ENCODE measurements at places on chromosomes 6 and 20.
A peak's percentile ranks its signal among the peaks of the same experiment; 100 is the strongest.

- DNase-seq = peak; percentile 97
Measured at GRCh38 chr6:158868890-158869825, 50.0 kb upstream of the EZR start.

GRCh38 chr6:2171728-2172127 lies 73.7 kb downstream of the GMDS start:
- no peak for DNase-seq

GRCh38 chr6:104459543-104459942 lies 400.2 kb downstream of the HACE1 start:
- no peak for DNase-seq

DNA sequence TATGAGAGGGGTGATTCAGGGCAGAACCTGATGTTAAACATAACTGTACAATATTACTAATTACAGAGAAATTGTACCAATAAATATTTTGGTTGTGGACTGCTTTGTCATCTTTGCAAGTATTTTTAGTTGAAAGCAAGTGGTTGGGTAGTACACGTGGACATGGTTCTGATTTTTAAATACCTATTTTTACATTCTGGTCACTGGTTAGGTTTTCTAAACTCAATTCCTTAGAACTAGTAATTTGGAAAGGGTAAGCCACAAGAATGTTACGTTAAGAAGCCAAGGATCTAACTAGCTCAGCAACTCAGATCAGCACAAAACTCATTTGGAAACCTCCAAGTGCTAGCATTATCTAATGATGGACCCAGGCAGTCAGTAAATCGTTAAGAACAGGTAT lies 2.7 kb downstream of the EPB41L2 start:
- DNase-seq = no peak

GRCh38 chr20:43838703-43839060 lies 76.0 kb upstream of the TOX2 start:
- no peak for DNase-seq

GRCh38 chr20:41110930-41111577 lies 26.3 kb upstream of the PLCG1 start:
- DNase-seq = no peak

GRCh38 chr6:130129762-130130246 lies 92.9 kb downstream of the SAMD3 start:
- no peak for DNase-seq

GRCh38 chr6:16822529-16822928 lies 61.3 kb upstream of the ATXN1 start:
- no peak for DNase-seq

- DNase-seq = no peak
Measured at GRCh38 chr6:68328156-68328555, 306.9 kb upstream of the ADGRB3 start.

- DNase-seq = no peak
Measured at GRCh38 chr6:168179702-168180382, 100.8 kb upstream of the FRMD1 start.

DNA sequence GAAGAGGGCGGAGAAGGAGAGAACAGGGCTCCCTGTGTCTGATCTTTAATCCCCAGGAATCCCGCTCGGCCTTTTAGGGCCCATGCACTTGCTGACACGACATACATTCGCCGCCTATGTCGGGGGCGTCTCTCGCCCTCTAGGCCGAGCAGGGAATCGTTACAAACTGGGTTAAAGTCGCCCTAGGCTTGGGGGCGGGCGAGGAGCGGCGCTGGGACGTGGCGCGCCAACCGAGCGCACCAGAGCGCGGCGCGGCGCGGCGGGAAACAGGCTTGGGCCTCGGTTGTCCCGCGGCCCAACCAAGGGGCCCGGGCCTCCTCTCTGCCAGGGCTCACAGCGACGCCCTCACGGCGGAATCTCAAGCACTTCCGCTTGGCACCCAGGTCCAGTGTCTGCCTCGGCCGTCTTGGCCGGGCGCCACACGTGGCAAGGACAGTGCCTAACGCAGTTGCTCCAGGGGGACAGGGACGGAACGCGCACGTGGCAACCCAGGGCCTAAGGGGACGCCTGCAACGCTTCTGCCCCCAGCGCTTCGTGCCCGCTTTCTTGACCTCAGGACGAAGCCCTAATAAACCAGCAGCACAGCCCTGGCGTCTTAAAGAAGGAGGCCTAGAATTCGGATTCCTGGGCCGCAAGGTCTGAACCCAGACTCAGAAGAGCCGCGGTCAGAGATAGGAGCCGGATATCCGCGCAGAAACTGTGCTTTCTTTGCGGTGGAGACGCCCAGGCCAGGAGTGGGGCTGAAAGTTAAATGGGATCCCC lies 71.5 kb downstream of the NCR2 start:
- DNase-seq = no peak

GRCh38 chr6:42136508-42137193 lies 5.8 kb downstream of the C6orf132 start:
- DNase-seq = no peak

GRCh38 chr20:13034115-13034514 lies 25.3 kb downstream of the SPTLC3 start:
- DNase-seq = no peak

- DNase-seq = no peak
Measured at GRCh38 chr6:25309886-25310285, 30.7 kb downstream of the CARMIL1 start.

- DNase-seq = no peak
Measured at GRCh38 chr20:52637201-52637600, 335.0 kb upstream of the TSHZ2 start.

- DNase-seq = no peak
Measured at GRCh38 chr6:146650799-146651481, 52.2 kb downstream of the ADGB start.

GRCh38 chr20:43938017-43938655 lies 23.5 kb downstream of the TOX2 start:
- DNase-seq = no peak

GRCh38 chr20:39849171-39849570 lies 839.9 kb downstream of the MAFB start:
- DNase-seq = no peak

- no peak for DNase-seq
Measured at GRCh38 chr6:2385471-2385983, 140.1 kb upstream of the GMDS start.

GRCh38 chr6:69880601-69881000 lies 14.2 kb downstream of the COL19A1 start:
- DNase-seq = no peak

DNA sequence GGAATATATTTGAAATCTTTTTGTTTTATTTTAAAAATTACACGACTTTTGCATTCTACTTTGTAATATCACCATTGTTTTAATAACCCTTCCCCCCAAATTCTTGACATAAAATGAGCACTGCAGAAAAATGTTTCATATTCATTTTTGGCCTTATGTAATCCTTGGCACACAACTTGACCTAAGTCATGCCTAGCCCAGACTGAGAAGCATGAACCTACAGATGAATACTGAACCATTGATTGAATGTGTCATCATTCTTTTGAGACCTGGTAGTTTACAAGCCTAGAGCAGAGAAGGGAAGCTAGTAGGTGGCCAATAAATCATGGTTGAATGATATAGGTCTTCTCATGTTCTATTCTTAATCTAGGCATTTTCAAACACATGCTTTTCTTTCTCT lies 89.4 kb upstream of the EDN1 start:
- no peak for DNase-seq

DNA sequence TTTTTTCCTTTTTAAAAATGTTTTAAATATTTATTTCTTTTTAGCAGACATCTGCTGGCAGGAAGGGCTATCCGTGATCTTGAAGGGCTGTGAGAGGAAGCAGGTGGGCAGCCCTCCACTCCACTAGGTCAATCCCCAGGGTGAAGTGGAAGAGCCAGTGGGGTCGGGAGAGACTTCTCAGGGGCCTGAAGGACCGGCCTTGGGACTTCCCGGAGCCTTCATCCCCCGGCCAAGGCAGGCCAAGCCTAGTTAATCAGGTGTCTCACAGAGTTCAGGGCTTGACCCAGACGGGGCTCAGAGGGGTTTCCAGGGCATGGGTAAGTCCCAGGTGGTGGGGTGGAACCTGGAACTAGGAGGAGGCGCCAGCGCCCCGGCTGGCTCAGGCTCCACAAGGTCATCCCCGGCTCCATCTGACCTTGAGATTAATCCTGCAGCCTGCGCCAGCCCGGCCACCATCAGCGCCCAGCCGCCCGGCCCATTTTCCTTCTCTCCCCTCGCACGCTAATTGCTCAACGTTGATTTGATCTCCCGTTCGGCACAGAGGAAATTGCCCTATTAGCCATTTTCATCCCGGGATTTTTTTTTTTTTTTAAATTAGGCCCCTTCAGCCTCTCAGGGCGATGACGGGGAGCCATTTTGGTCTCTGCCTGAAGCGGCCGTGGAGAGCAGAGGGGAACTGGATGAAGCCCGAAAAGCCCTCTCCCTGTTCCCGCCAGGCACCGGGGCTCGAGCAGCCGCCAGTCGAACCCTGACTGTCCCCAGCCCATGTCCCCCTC lies 44.4 kb downstream of the MDFI start:
- no peak for DNase-seq

GRCh38 chr20:61753987-61754956 lies 311.4 kb downstream of the TAF4 start:
- no peak for DNase-seq

DNA sequence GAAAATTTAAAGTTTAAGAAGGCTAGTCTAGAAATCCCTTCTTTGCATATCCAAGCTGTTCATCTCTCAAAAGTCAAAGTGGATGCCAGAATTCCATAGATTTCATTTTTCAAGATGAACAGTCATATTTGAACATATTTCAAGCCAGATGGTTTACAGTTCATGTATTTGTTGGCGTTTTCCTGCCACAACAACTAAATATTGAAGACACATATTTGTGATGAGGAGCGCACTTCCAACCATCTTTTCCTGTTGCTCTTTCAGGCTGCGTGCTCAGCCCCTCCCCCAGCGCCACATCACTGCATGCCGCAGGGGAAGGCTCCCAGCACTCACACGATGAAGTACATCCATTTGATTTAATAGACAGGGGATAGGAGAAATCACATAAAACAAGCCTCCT lies 5.9 kb upstream of the NOX3 start:
- no peak for DNase-seq

GRCh38 chr6:158938220-158938619 lies 61.8 kb downstream of the RSPH3 start:
- DNase-seq = no peak

DNA sequence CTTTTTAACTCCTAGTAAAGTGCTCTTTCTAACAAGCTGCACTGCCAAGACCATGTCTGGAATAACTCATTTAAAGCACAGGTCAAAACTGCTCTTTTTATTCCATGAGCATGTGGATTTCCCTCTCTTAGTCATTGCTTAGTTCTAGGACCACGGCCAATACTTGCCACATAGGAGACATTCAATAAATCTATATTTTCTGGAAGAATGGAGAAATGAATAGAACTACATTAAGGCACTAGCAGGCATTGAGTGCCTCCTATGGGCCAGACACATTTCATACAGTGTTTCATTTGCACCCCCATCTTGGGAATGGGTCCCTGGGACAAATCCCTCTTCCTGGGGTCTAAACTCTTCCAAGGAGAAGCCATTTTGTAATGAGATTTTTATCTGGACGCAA lies 552.8 kb upstream of the CITED2 start:
- no peak for DNase-seq

DNA sequence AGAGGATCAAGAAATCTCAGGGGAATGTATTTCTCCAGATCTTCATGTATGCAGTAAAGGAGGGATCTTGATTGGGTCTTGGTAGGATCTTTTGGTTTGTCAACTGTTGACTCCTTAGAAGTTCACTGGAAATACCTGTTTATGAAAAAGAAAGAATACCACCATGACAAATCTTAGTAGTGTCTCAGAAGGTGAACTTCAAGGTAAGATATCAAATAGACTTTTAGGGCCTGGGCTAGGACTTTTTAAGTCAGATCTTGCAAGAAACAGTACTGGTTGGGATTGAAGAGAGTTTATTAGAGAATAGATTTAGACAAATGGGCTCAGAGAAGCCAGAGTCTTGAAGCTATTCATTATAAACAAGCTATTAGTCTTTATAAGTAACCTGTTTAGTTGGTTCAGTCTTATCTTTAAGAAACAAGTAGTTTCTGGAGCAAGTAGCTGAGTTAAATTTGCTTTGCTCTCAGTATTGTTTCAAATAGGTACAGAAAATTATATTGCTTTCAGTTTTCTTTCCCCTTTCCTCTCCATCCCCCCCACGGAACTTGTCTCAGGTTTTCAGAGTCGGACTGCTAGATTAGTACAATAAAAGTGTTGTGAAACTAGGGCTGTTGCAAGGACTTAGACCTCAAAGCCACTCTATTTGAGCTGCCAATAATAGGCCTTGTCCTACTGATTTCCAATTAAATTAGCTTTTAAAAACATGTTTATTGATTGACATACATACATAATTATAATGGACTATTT lies 529.1 kb upstream of the CITED2 start:
- no peak for DNase-seq

- DNase-seq = no peak
Measured at GRCh38 chr6:151804585-151805285, 2.7 kb upstream of the ESR1 start.

DNA sequence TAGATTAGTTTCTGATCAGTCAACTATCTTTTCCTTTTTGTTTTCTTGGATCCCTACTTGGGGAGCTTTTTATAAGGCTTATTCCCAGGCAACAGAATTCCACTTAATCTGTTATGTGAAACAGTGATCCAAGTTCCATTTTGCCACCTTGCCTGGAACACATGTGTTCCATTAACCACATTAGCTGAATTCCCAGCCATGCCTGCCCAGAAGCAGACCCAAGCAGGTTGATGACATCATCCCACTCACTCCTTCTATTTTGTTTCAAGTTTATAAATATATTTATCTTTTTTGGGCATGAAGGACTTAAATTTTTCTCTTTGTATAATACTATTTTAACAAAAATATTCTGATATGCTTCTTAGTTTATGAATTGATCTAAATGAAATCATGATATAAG lies 587.4 kb downstream of the GRIK2 start:
- no peak for DNase-seq

DNA sequence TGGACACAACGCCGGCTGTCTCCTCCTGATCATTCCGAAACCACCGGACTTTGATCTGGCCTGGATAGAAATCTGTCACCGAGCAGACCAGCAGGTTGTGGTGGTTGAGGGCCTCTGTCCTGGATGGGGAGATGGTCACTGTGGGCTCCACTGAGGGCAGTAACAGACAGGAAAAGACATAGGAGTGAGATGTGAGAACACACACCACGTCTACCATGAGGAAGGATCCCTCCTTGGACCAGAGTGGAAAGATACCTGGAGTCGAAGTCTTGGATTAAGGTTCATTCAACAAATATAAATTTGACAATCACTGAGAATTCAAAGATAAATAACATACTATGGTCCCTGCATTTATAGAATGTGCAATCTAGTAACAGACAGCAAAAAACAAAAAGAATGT lies 4.4 kb downstream of the HLA-DQB1 start:
- DNase-seq = no peak

GRCh38 chr6:33189625-33190448 lies 2.4 kb downstream of the COL11A2 start:
- DNase-seq = no peak

DNA sequence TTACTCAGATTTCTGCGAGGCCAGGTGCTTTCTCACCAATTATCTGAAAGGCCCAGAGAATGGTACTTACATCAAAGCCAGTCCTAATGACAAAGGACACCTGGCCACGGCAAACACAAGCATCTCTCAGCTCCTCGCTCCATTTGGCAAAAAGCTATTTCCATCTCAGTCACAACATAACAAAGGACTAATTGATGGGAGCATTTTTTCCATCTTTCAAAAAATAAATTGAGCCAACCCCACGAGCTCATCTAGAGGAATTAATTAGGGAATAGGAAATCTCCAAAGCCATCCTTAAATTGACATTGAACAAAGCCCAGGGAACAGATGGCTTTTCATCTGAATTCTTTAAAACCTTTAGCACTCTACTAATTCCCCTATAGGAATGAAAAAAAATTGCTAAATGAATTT lies 236.7 kb downstream of the HAO1 start:
- DNase-seq = peak; percentile 100

Data from NCI-H1105 treated with DMSO at 0.1 percent for 48 hours (cell line).